Cardiac fibroblast (primary cell): ENCODE measurements at places on chromosomes 13 and 19.
A peak's percentile ranks its signal among the peaks of the same experiment; 100 is the strongest.

- no peak for DNase-seq
Observed at GRCh38 chr13:29441306-29441705, 154.2 kb downstream of the SLC7A1 start.

- peak; percentile 37 for DNase-seq
Observed at GRCh38 chr19:14561847-14562351, 10.0 kb downstream of the NDUFB7 start.

DNA sequence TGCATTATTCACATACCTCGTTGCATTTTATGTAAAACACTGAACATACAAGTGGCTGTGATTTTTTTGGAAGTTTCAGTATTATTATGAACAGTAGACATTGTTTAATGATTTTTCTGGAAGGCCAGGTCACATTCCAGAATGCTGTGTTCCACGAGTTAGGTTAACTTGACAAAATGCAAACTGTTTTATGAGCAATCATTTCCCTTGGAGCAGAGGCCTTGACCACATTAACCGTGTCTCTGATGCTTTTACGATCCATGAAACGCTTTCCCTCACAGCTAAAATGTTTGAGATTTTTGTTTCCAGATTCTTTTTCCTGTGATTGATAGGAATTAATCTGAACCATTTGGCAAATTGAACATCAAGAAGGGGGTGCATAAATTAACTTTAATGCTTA, 57.8 kb downstream of the MBNL2 start:
- DNase-seq = peak; percentile 38

DNA sequence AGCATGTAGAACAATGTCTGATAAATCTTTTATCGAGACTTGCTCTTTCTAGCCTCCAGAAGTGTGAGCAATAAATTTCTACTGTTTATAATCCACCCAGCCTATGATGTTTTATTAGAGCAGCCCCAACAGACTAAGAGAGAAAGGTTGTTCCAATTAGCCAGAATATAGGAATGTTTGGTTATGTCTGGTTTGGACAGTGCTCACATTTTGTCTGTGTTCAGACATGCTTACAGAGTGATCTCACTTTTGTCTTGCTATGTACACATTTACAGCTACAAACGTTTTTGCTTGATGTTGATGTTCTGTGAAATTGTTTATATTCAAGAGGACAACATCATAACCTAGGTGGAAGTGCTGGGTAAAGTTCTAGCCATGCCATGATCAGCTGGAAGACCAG, 18.0 kb upstream of the EVI5L start:
- no peak for DNase-seq

DNA sequence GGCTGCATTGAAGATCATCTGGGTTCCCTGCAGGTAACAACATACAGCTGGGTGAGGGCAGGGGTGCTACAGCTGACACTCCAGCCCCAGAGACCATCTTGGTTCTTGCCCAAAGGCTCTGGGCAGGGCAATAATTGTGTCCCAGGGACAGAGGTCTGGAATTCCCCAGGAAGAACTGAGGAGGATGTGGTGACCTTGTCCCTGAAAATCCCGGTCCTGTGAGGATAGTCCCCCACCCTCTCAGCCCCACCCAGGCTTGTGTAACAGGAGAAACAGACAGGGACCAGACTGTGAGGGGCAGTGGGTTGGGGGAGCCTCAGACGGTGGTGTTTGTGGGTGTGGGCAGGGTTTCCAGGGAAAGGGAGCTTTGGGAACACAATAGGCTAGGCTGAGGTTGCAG, 63.5 kb downstream of the COLGALT1 start:
- DNase-seq = no peak
